Progenitor cell of endocrine pancreas (in vitro differentiated cells): ENCODE measurements at places on chromosomes 3 and 15. TPM values are rescaled to one million over a fixed set of nuclear protein-coding genes. Genes with fewer than 3 reads are reported as not detected.

IL5RA gene
- 0.11 TPM in 1 of 2 replicates, not detected in the other for total RNA-seq

ATRIP gene
- 13.8 and 15.2 TPM in 2 replicates for total RNA-seq

PLCL2 gene
- 10.8 and 11.3 TPM in 2 replicates for total RNA-seq

CILP gene
- total RNA-seq, result 0.22 and 0.29 TPM in 2 replicates

SEMA6D gene
- 10.6 and 11.7 TPM in 2 replicates for total RNA-seq

DNA sequence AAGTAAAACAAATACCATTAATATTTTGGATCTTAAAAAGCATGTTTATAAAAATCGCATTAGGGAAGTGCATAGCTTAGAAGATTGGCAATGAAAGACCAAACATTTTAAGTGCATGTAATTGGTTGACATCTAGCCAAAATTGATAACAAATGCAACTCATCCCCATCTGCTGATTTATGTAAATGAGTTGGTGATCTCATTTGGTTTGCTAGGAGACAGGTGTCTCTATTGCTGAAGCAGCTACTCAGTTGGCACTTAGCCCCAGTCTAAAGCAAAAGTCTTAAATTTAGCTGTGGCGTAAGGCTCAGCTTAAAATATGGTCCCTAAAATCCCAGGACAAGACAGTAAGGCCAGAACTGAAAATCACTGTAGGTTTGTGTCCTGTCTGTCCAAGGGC is 113.5 kb upstream of the CHL1 start:
- peaks cover 14% of the 10 kb centered on the region for H3K27me3 ChIP-seq
- DNase-seq, result no peak
- no peaks in the 10 kb centered on the region for H3K36me3 ChIP-seq
- no peak overlapping the region for H3K27ac ChIP-seq

DNA sequence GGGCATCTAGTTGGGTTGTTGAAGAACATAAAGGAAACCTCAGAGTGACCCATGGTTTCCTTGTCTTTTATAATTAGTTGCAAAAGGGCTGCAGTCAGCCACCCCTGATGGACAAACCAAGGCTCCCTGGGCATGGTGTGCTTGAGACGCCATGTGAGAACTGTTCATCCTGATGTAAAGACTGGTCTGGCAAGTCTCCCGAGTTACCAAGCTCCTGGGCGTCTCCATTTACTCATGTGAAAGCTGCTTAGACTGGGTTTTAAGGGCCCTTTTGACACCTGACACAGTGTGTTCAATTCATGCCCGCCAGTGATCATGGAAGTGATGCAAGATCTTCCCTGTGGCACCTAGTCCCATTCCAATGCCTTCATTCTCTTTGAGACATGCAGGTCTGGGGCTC is 49.4 kb downstream of the GRK7 start:
- no peak overlapping the region for H3K4me3 ChIP-seq
- no peaks in the 10 kb centered on the region for H3K4me1 ChIP-seq
- no peak for DNase-seq
- no peaks in the 10 kb centered on the region for H3K36me3 ChIP-seq

DNA sequence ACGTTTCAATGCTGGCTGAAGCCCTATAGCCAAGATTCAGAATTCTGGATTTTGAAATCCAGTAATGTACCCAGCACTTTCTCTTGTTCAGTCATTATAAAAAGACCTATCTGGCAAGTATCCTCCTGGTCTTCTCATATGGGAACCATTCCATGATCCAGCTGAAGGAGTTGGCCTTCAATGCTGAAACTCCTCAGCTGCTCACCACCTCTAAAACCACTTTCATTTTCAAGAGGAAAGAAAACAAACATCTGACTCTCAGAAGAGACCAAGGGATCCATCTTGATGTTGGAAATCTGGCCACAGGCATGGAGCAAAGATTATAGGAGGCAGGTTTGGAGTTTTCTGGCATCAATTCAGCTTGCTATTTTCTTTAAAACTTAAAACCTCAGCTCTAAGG is 235.4 kb downstream of the FMN1 start:
- peaks cover 1% of the 10 kb centered on the region for H3K4me1 ChIP-seq
- H3K27me3 ChIP-seq, result no peaks in the 10 kb centered on the region
- no peak for DNase-seq
- H3K27ac ChIP-seq, result no peak overlapping the region
- H3K36me3 ChIP-seq, result no peaks in the 10 kb centered on the region
- H3K4me3 ChIP-seq, result no peak overlapping the region

DNA sequence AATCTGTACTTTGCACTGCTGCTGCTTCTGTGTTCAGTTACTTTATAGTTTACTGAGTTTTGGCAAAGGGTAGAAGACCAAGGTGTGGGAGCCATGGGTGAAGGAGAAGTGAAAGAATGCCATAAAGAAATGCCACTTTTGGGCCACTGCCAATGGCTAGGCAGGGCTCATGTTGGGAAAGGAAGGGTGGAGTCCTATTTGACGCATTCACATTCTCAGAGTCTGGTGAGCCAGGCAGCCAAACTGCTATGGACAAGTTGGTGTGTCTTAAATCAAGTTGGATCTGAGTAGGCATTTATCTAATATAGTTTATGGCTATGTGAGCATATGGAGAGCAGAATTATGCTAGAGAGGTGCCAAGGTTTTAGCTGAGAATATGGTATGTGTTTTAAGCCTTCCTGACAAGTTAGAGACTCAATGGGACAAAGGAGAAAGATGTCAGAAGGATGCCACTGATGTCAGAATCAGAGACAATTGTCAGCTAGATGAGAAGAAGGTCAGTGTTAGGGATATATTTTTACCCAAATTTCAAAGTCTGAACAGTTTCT is 296.1 kb downstream of the AGBL1 start:
- no peak overlapping the region for H3K4me3 ChIP-seq
- H3K27me3 ChIP-seq, result no peaks in the 10 kb centered on the region
- H3K4me1 ChIP-seq, result no peaks in the 10 kb centered on the region
- no peak overlapping the region for H3K27ac ChIP-seq

DNA sequence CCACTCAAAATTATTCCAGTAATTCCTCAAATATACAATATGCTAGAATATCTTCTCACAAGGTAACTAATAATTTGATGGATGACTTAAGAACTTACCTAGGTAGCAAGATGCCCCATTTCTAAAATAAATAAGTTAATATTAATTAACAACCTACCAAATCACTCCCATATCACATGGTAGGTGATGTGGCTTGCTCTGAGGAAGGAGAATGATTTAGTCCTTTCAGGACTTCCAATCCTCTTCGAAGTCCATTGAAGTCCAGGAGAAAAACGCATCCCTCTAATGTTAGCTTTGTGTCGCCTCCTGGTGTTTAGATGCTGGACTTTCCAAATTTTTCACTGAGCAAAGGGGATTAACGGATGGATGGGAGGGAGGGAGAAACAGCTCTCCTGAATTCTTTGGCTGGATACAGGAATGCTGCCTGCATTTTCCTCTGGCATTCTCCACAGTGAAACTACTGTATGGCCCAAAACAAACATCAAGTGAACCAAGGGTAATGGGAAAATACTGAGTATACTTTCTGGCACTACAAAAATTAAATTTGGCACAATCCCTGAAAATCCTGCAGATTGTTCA is 58.6 kb downstream of the PRICKLE2 start:
- no peaks in the 10 kb centered on the region for H3K27me3 ChIP-seq
- H3K36me3 ChIP-seq, result peaks cover 2% of the 10 kb centered on the region
- no peak overlapping the region for H3K4me3 ChIP-seq
- H3K4me1 ChIP-seq, result peaks cover 12% of the 10 kb centered on the region

DNA sequence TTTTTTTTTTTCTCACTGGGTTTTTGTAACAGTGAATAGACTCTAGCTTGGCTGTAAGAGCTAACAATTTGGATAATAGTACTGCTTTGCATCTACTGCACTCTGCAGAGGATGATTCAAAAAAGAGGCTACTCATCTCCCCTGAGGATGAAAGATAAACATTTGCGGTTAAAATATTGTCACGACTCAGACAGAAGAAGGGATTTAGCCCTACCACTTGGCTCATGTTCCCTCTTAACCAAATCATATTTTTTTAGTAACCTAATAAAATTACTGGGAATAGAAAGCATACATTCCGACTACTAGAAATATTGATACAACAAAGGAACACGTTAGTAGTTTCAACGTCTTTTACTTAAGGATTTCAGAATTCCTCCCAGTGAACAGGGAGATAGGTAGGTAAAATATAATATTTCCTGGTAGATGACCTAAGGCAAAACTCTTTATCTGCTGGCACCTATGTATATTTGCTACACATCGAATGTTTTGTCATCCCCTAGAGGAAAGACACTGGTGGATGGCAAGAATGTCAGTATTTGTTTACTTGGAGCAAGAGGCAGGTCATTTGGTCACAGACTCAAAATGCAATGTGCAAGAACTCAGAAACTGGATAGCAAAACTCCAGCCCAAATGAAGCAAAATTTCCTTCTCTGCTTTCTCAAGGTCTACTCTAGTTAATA is 110.8 kb downstream of the GREM1 start:
- peaks cover 16% of the 10 kb centered on the region for H3K27me3 ChIP-seq
- no peak overlapping the region for H3K4me3 ChIP-seq
- H3K36me3 ChIP-seq, result no peaks in the 10 kb centered on the region
- no peak overlapping the region for H3K27ac ChIP-seq
- H3K4me1 ChIP-seq, result peaks cover 6% of the 10 kb centered on the region
- no peak for DNase-seq

DNA sequence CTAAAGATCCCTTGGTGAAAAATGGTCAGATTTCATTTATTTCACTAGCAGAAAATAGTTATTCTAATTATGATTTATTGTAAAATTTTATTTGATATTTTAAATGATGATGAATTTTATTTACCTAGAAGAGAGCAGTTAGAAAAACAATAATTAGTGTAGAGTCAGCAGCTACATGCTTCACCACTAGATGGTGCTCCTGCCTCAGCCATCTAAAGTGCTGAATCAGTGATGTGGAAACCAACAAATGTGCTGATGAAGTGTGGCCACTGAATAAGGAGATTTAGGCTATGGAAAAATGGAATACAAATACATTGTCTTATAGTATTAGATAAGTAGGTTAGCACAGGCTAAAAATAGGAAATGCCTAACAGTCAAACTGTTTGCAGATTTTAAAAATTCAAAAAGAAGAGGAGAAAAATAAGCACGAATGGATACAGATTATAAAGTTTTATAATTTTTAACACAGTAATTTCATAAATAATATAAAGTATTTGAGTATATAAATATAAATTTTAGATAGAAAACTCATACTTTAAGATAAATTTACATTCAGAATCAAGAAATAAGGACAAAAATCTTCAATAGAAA is 109.8 kb downstream of the PPP2R3A start:
- no peaks in the 10 kb centered on the region for H3K27me3 ChIP-seq
- peaks cover 10% of the 10 kb centered on the region for H3K36me3 ChIP-seq
- no peak overlapping the region for H3K4me3 ChIP-seq
- peak; percentile 44 for DNase-seq
- no peak overlapping the region for H3K27ac ChIP-seq
- H3K4me1 ChIP-seq, result peaks cover 2% of the 10 kb centered on the region

DNA sequence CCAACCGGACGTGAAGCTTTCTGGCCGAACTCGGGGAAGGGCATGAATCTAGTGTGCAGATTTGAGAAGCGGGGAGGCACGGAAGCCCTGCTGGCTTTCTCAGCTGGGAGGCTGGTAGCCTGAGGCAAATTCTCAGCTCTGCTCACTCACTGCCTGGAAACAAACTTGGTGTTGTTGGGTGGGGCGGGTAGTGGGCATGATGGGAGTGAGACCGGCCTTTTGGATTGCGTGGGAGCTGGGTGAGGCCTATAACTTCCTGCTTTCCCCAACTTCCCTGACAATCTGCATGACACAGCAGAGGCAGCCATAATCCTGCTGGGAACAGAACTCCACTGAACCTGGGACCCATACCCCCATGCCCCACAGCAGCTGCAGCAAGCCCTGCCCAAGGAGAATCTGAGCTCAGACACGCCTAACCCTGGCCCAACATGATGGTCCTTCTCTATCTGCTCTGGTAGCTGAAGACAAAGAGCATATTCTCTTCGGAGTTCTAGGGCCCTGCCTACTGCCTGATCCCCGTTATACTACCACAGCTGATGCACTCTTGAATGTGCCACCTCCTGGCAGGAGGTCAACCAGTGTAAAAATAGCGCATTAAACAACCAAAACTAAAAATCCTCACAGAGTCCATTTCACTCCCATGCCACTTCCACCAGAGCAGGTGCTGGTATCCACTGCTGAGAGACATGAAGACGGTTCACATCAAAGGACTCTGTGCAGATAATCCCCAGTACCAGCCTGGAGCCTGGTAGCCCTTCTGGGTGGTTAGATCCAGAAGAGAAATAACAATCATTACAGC is 44.7 kb downstream of the CEP70 start:
- DNase-seq, result no peak
- H3K27me3 ChIP-seq, result no peaks in the 10 kb centered on the region
- H3K4me1 ChIP-seq, result no peaks in the 10 kb centered on the region
- H3K4me3 ChIP-seq, result no peak overlapping the region

- no peak overlapping the region for H3K4me3 ChIP-seq
- H3K27ac ChIP-seq, result no peak overlapping the region
- no peak for DNase-seq
- H3K36me3 ChIP-seq, result no peaks in the 10 kb centered on the region
- peaks cover 4% of the 10 kb centered on the region for H3K4me1 ChIP-seq
Observed at GRCh38 chr3:84825817-84826216, 133.0 kb upstream of the CADM2 start.

- peaks cover 11% of the 10 kb centered on the region for H3K36me3 ChIP-seq
- H3K27me3 ChIP-seq, result no peaks in the 10 kb centered on the region
- no peak overlapping the region for H3K27ac ChIP-seq
- H3K4me3 ChIP-seq, result no peak overlapping the region
Observed at GRCh38 chr3:99999536-99999935, 114.8 kb downstream of the FILIP1L start.

DNA sequence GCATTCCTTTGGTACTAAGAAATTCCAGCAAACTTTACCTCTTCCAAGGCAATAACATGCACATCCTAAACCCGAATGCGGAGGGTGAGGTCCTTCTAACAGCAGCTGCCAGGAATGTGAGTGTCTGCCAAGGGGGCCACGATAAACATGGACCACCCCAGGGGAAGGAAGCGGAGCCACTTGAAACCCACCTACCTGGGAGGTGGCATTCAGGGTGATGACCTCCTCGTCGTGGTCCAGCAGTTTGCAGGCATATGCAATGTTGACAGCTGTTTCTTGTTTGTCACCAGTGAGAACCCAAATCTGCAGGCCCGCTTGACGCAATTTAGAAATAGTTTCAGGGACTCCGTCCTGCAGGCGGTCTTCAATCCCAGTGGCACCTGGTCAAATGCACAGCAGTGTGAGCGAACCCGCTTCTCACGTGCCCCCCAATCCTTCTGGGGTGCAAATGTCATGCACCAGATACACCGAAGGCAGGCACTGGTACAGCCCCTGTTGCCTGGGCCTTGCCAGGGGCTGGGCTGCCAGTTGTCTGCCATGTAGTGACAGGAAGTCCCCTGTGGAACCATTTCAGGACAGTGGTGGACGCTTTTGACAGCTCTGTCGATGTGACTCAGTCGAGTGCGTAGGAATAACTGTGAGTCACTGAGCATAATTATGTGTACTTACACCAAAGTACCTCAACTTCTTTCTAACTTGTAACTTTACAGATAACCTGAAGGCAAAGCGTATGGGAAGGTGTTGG is 161.2 kb downstream of the ATP10A start:
- no peak for DNase-seq
- H3K36me3 ChIP-seq, result no peaks in the 10 kb centered on the region
- H3K4me1 ChIP-seq, result no peaks in the 10 kb centered on the region
- no peak overlapping the region for H3K4me3 ChIP-seq
- no peak overlapping the region for H3K27ac ChIP-seq

GRCh38 chr15:100994597-100995446 is 75.7 kb downstream of the LRRK1 start:
- no peaks in the 10 kb centered on the region for H3K4me1 ChIP-seq
- H3K36me3 ChIP-seq, result no peaks in the 10 kb centered on the region
- no peak overlapping the region for H3K4me3 ChIP-seq
- no peak overlapping the region for H3K27ac ChIP-seq
